ENCODE measurements at places on chromosomes 7 and 10.

DNA sequence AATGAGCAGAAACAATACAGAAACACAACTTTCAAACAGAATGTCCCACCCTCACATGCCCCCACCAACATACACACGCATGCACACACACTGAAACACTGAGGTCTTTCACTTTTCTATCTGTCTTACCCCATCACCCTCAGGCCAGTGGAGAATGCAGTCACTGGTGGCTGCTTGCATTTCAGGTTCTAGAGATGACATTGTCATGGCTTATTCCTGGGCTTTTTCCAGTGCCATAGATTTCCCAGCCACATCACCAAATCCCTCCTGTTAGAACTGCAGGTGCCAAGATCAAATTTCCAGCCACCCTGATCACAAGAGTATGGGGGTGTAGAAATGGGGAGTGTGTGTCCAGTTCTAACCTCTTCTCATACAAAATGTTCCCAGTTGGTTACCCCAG, 68.4 kb downstream of the CACNA2D1 start:
- DNase-seq = no peak

DNA sequence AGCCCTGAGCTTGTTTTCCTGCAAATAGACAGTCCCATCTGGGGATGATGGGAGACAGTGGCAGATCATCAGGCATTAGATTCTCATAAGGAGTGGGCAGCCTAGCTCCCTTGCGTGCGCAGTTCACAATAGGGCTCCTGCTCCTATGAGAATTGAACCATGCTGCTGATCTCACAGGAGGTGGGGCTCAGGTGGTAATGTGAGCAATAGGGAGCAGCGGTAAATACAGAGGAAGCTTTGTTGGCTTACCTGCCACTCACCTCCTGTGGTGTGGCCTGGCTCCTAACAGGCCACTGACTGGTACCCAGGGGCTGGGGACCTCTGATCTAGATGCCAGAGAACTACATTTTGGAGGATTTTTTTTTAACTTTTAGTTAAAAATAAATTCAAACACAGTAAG, 434.8 kb upstream of the MKI67 start:
- no peak for DNase-seq

DNA sequence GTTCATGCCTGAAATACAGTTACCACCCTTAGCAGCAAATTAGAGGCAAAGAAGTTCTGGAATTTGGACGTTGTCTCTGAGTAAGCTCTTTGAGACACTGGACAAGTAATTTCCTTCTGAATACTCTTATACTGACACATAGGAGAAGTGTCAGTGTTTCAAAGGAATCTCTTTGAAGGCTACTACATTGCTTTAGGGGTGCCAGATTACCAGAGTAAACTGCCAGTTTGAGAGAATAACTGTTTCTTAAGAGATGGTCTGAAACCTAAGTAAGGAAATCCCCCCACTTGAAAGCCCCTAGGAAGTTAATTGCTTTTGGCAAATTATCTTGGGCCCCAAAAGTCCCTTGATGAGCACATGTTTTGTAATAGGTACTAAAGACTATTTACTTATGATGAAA, 3.4 kb downstream of the FAS start:
- no peak for DNase-seq

DNA sequence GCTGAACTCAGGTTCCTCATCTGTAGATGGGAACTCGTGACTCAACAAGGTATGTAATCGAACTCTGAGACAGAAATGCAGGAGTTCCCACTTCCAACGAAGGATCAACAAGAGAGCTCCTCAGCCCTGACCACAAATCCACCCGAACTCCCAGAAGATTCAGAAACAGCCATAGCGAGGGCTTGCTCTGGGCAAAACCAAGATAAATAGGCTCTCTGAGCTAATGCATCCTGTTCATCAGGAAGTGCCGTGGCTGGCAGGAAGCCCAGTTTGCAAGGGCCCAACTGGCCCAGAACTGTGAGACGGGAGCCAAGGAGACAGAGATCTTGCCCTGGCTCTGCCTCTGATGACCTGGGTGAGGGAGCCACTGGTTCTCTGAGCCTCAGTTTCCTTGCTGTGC, 141.7 kb upstream of the PFKP start:
- DNase-seq = no peak

GRCh38 chr7:140517546-140518369, 38.5 kb upstream of the MKRN1 start:
- DNase-seq = peak; percentile 77

DNA sequence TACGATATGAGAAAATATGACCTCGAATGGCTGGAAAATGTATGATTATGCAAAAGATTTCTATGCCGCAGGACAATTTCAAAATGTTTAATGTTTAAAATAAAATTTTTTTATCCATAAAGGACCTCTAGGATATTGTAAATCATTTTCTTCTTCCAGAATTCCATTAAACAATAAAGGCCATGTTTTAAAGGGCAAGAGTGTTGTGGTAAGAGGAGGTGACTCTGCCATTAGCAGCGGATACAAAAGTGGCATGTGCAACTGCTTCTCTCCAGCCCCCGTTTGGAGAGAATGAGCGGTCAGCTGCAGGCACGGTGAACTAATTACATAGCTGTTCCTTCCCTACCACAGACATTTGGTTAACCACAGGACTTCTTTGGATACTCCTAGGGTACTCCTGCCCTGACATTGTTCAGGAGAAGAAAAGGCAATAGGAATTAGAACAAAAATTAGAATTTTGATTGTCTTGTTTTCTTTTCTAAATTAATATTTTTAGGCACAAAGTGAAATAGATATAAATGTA, 63.8 kb downstream of the HBP1 start:
- DNase-seq = no peak

DNA sequence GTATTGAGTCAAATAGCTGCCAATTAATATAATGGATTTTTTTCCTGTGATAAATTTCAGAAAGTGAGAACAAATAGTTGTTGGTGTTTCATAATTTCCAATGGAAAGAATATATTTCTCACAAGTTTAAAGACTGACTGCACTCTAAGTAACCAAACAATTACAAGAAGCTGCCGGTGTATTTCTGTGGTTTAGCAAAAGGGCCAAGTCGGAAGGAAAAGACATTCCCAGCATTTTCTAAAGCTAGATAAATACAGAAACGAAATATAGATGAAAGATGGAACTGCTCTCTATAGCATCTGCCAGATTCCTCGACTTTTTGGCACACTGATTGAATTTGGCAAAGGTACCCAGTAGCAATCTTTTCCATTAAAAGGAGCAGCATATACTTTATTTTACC, 92.7 kb upstream of the MKX start:
- no peak for DNase-seq

- DNase-seq = no peak
Observed at GRCh38 chr10:129658376-129659072, 191.5 kb downstream of the MGMT start.

GRCh38 chr7:117705630-117706029, 167.6 kb downstream of the CTTNBP2 start:
- no peak for DNase-seq

Measured in stimulated activated CD4-positive, alpha-beta T cell treated with anti-CD3 and anti-CD28 coated beads, Interleukin-12 subunit alpha, Interleukin-12 subunit beta, amount 100 ng/mL, for 24 hours (primary cell).